HT1080 (cell line): ENCODE measurements at places on chromosomes 3 and 15.

- DNase-seq, result no peak
These were observed 4.0 kb downstream of the TLE3 start for GRCh38 chr15:70093481-70094319.

DNA sequence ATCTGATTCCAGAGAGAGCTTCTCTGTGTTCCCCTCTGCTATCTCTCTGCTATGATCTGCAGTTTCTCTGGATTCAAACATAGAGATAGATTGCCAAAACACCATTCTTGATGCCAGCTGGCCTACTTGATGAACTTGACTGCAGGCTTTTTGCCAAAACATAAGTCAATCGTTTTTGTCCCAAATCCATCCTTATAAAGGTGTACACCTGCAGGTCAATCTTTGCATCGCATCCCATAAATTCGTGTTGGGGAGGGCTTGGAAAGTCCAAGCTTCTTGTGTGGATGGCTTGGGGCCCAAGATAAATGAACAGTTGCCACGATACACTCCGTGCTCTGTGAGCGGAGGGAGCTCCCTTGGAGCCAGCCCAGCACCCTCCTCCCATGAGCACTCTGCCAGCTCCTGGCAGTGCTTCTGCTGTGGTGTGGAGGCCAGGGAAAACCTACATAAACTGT, 2.7 kb downstream of the CERS3 start:
- DNase-seq, result no peak

- DNase-seq, result no peak
These were observed 6.5 kb upstream of the UTS2B start for GRCh38 chr3:191336833-191337232.

DNA sequence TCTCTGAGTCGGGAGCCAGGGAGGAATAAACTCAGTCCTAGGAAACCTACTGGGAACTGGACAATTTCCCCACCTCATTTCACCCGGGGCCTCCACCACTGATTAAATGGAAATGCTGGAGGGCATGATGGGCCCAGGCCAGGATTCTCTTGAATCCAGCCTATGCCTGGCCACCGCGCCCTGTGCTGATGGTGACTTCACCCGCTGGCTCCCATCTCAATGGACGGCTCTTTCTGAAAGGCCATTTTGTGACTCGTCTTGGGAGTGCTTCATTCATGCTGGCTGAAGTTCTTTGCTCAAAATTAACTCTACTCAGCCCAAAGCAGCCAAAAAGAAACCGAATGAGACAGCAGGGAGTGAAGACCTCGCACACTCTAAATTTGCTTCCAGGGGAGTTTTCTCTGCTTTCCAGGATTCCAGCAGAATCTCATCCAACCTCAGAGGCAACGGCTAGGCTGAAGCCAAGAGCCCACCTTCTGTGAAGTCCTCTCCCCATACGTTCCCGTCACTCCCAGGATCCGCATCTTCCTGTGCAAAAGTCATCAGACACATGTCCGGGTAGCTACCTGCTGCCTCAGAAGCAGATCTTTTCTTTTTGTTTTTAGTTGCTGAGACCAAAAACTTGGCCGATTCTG, 266.0 kb upstream of the ICE2 start:
- no peak for DNase-seq

DNA sequence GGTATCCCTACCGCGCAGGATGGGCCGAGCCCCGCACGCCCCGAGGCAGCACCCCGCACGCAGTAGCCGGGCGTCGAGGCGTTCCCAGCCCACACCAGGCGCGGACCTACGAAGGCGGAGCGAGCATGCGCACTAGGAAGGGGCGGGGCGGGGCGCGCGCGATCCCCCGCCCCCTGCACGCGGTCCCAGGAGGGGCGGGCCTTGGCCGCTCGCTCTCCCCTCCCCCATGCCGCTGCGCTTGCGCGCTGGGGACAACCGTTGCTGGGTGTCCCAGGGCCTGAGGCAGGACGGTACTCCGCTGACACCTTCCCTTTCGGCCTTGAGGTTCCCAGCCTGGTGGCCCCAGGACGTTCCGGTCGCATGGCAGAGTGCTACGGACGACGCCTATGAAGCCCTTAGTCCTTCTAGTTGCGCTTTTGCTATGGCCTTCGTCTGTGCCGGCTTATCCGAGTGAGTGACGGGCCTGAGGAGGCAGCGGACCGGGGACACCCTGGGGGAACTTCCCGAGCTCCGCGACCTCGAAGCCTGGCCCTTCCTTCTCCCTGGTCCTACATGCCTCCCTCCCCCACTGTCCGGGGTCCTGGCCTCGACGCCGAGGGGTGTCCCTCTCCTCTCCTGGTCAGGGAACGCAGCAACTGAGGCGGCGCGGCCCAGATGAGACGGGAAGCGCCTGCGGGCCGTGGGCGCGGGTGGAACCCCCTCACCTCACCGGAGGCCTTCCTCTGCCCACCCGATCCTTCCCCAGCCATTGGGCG, at the start of gene SPESP1:
SPESP1 (plus strand) TSS at position 258 of the 755 bp plus-strand sequence; CDS start at position 387, 129 bp downstream.
- DNase-seq, result no peak

- DNase-seq, result peak; percentile 35
These were observed 79.0 kb upstream of the DCLK3 start for GRCh38 chr3:36843065-36844051.

DNA sequence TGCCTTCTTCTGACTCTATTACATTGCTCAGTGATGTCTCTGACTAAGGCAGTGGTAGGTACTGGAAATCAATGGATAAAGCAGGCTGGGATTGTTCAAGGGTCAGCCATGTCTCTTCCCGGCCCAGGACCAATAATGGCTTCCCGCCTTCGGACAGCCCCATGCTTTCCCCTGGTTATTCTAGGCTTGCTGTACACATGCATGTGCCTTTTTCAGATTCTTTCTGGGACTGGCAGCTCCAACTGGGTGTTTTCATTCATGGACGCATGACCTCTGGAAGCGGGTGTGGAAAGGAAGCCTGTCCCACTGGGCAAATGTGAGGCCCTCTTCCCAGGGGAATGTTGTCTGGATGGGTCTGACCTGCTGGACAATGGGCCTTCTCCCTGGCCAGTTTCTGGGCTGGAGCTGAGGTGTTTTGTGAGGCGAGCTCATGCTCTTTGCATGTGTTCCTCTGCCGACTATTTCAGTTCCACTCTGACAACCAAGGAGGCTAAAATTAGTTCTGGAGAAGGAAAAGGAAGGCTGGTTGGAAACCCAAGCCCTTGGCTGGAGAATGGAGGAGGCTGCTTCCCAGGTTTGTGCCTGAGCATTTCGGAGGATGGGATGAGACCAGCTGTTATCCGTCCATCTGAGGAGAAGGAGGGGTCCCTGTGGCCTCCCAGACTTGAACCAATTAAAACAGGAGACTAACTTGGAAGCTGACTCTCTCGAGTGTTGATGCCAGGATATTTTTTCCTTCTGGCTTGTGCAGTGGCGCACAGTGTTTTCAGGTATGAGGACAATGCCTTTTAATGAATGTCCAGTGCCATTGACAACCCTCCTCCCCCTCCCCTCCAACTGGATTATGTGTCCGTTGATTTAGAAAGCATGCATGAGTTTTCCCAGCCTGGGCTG, 6.9 kb downstream of the ACVR2B start:
- no peak for DNase-seq

DNA sequence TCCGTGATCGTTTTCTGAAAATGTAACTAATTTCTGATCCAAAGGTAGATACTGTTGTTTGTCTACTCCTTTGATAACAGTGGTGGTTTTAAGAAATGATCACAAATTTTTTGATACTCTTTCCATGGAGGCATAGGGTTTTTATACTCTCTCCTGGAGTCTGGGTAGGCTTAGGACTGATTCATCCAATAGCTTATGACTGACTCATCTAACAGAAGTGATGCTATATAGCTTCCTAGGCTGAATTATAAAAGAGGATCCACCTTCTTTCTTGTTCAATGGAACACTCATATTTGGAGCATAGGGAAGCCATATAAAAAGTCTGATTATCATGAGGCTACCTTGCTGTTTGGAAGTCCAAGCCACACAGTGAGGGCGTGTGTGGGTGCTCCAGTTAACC, 84.3 kb downstream of the CHST2 start:
- peak; percentile 75 for DNase-seq

DNA sequence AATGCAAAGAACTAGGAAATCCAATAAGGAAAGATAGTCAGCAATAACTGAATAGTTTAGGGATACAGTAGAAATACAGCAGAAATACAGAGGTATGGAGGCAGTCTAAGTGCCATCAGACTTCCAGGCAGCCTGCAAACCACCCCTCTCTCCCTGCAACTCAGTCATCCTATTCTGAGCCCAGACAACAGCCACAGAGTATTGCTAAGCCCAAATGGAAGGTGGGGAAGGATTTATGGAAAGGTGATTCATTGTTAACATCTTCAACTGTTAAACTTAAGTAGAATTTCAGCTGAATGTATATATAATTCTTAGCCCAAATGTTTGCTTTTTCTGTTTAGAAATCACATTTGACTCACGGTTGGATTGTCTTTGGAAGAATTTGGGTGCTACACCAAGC, 300.4 kb downstream of the RBMS3 start:
- no peak for DNase-seq

DNA sequence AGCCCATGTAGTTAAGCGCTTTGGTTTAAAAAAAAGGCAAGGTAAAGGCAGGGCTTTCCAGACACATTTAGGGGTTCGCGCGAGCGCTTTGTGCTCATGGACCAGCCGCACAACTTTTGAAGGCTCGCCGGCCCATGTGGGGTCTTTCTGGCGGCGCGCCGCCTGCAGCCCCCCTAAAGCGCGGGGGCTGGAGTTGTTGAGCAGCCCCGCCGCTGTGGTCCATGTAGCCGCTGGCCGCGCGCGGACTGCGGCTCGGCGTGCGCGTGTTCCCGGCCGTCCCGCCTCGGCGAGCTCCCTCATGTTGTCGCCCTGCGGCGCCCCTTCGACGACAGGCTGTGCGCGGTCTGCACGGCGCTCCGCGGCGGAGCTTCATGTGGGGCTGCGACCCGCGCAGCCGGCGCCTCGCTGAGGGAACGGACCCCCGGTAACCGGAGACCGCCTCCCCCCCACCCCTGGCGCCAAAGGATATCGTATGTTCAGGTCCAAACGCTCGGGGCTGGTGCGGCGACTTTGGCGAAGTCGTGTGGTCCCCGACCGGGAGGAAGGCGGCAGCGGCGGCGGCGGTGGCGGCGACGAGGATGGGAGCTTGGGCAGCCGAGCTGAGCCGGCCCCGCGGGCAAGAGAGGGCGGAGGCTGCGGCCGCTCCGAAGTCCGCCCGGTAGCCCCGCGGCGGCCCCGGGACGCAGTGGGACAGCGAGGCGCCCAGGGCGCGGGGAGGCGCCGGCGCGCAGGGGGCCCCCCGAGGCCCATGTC, 927 bp downstream of the SMAD6 start:
- DNase-seq, result no peak

DNA sequence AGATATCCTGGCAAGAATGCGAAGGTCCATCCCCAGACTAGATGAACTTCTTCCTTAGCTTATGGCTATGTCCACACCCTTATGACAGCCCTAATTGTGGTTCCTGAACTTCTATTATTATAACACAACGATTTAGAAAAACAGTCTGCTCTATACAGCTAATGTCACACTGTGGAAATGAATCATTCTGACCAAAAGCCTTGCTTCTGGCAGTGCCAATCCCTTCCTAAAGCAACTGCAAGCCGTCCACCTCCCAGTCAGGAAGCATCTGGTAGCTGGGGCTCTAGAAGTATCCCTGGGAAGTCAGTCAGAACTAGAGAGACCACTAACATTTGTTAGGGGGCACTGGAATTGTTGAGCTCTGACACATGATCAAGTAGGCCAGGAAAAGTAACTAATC, 45.0 kb downstream of the MYO5A start:
- DNase-seq, result peak; percentile 91

GRCh38 chr3:149964291-149964690, 6.4 kb downstream of the PFN2 start:
- DNase-seq, result no peak

- DNase-seq, result no peak
These were observed 136.5 kb downstream of the NTRK3 start for GRCh38 chr15:88120026-88120425.

DNA sequence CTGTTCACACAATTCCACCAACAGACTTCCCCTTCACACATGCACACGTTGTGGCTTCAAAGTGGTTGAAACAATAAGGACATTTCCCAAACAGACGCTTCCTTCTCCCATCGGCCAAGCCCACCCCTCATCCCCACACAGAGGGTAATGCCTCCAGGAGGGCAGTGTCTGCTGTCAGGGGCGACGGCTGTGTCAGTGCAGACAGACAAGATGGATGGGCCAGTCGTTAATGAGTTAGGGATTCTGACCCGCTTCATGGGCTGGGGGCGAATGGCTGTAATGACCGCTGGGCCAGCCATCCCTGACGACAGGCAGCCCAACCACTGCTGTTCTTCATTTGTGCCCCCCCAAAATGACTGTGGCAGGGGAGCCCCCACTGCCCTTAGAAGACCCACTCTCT, 20.2 kb upstream of the SKIC8 start:
- DNase-seq, result no peak

GRCh38 chr15:67944010-67944641, 104.3 kb upstream of the RNU6-1 start:
- DNase-seq, result no peak

DNA sequence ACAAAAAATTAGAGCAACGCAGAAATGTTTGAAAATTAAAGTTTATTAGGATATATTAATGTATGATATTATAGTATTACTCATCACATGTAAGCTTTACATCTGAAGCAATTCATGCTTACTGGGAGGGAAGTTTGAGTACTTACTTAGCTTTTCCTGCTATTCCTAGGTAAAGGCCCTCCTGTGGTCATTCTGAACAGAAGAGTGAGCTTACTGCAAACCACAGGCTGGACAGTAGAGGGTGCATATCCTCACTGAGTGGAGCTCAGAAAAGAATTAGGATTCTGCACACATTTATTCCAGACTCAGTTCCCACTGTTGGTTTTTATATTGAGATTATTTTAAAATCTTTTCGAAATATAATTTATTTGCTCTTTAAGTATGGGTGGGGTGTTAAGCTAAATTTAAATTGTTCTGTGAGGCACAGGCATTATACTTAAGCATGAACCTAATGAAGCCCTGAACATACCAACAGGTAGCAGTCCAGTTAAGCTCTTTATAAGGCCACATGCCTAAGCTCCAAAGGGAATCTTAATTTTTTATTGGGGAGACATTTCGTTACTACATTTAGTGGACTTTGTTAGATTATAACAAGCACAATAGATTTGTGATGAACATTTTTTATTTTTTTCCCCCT, 10.2 kb downstream of the MRPS22 start:
- peak; percentile 66 for DNase-seq

GRCh38 chr15:96330064-96330449, 443 bp upstream of the NR2F2 start:
- peak; percentile 72 for DNase-seq

- no peak for DNase-seq
These were observed 59.0 kb downstream of the SCN5A start for GRCh38 chr3:38590521-38590920.

DNA sequence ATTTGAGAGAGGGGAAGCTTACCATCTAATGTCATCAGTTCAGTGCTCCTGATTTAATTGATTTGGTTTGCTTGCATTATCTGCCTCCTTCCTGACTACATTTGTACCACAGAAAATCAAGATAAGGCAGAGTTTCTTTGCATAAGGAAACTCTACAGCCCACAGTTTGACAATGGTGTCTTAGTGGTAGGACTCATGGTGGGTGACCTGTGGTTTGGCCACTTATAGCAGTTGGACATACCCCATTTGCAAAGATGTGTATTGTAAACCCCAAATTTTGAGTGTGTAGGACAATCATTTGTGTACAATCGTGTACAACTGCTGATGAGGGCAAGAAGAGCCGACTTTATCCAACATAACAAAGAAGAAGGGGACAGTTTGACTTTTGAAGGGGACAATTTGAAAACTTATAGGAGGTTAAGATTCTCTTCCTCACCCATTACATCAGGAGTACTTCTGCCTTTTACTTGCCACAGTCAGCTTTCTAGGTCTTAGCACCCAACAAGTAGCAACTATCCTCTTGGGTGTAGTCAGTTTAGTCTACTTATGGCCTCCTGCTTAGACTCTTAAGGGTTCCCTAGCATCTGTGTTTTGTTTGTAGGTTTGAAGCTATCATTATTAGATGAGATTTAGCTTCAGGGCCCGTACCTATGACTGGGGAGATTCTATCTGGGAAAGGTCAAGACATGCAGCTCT, 6.2 kb downstream of the TGFBR2 start:
- DNase-seq, result no peak
